ENCODE measurements at places on chromosomes 16 and 17. TPM values are rescaled to one million over a fixed set of nuclear protein-coding genes. Genes with fewer than 3 reads are reported as not detected.

Gene PMFBP1
- 1.9 TPM for total RNA-seq

Gene RPL19
- 1,483 TPM for total RNA-seq

Gene DBNDD1
- 7.5 TPM for total RNA-seq

Gene TNFRSF13B
- total RNA-seq: not detected

Gene RSL1D1
- total RNA-seq: 78.8 TPM

Gene SP6
- total RNA-seq: 2.3 TPM

Gene ELMO3
- total RNA-seq: 6.3 TPM

Gene ZSCAN32
- 13.0 TPM for total RNA-seq

Gene TMEM88
- 21.1 TPM for total RNA-seq

Gene MAPT
- 8.3 TPM for total RNA-seq

Gene SLC5A10
- total RNA-seq: 0.82 TPM

Gene ASGR2
- 2.2 TPM for total RNA-seq

Gene KRT34
- total RNA-seq: not detected

Gene TSPOAP1
- total RNA-seq: 29.1 TPM

Gene TSPAN10
- total RNA-seq: 3.9 TPM

Gene C16orf96
- total RNA-seq: 0.12 TPM

Gene OR1F1
- total RNA-seq: not detected

Gene SULT1A4
- total RNA-seq: 0.88 TPM

Gene ENPP7
- 4.4 TPM for total RNA-seq

Gene CA4
- 18.9 TPM for total RNA-seq

Gene SDR42E1
- total RNA-seq: 8.9 TPM

Gene P2RX1
- total RNA-seq: 4.3 TPM

Gene ARL5C
- total RNA-seq: not detected

Gene IRX5
- total RNA-seq: 11.7 TPM

Gene DOC2B
- 63.1 TPM for total RNA-seq

Gene CWC25
- 14.2 TPM for total RNA-seq

Gene TMEM238L
- 5.0 TPM for total RNA-seq

Gene KIF1C
- 44.0 TPM for total RNA-seq

Gene BCL6B
- total RNA-seq: 20.3 TPM

Gene TBX2
- total RNA-seq: 103 TPM

Gene IRX6
- 4.0 TPM for total RNA-seq

Gene TEX14
- total RNA-seq: 0.29 TPM

Gene TCAP
- 70.2 TPM for total RNA-seq

Gene EPN3
- total RNA-seq: 10.7 TPM

Gene SBK1
- 7.2 TPM for total RNA-seq

Gene MILR1
- total RNA-seq: 6.5 TPM

Gene PPP1R9B
- 27.6 TPM for total RNA-seq

Gene CDH3
- 46.4 TPM for total RNA-seq

Gene GLOD4
- 57.9 TPM for total RNA-seq

Gene ZSWIM7
- total RNA-seq: 18.3 TPM

Gene AIPL1
- total RNA-seq: not detected

Gene IL21R
- total RNA-seq: 0.18 TPM

Gene GNG13
- not detected for total RNA-seq

Gene IKZF3
- 0.76 TPM for total RNA-seq

Gene KRT32
- total RNA-seq: not detected

Gene FBXO39
- not detected for total RNA-seq

Gene G6PC1
- 6.0 TPM for total RNA-seq

Gene ZMYND15
- 0.99 TPM for total RNA-seq

Gene ACSM5
- 3.0 TPM for total RNA-seq

Gene SOX15
- 1.5 TPM for total RNA-seq

Gene PRR35
- 9.4 TPM for total RNA-seq

Gene LPO
- not detected for total RNA-seq
